Progenitor cell of endocrine pancreas (in vitro differentiated cells): ENCODE measurements at places on chromosomes 1 and 21.

GRCh38 chr1:60149251-60149650 is 75.7 kb upstream of the C1orf87 start:
- no peak for DNase-seq

- peak; percentile 10 for DNase-seq
Measured at GRCh38 chr1:154502066-154502743, at the start of the genes SHE and TDRD10. TSS of gene SHE (minus strand) at chr1:154502412. CDS start at chr1:154502026, 386 bp downstream. TSS of gene TDRD10 (plus strand) at chr1:154502219. CDS start at chr1:154506904, 4,685 bp downstream.

GRCh38 chr1:212727386-212728181 is 27.9 kb upstream of the BATF3 start:
- DNase-seq, result no peak

DNA sequence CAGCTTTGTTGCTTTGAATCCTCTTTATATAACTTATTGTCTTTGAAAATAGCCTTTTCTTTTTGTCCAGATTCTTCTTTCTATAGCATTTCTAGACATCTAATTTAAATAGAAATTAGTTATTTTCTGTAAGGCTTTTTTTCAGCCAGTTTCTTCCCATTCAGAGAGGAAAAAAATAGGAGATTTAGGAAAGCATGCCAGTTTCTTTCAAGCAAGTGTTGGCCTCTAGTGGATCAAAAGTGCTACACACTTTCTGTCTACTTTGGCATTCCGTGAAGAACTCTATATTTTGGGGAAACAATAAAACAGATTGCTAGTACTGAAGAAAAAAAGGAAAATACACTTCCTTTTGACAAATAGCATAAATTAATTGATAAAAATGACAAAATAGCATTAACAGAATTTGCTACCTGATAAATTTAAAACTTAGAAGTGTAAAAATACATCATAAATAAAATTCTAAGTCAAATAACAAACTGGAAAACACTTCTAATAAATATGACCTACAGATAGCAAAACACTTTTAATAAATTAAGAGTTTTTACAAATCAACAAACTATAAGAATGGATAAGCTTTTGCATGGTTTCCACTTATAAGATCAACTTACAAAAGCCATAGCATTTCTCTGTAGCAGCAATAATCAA is 13.1 kb upstream of the EXO1 start:
- no peak for DNase-seq

DNA sequence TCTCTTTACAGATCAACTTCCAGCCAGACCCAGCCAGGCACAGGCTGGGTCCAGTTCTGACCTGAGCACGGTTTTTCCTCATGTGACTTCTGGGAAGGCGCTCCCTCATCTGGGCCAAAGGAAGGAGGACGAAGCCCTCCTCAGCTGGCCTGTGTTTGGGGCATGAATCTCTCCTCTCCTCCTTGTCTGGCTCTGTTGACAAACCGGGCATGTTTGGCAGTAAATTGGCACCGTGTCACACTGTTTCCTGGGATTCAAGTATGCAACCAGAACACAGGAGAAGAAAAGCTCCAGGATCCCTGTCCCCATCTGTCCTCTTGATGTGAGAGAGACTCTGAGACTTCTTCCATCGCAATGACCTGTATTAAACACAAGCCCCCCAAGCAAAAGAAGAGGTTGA is 18.3 kb downstream of the NECAP2 start:
- DNase-seq, result no peak

- no peak for DNase-seq
Measured at GRCh38 chr1:163147019-163147418, 55.7 kb downstream of the RGS5 start.

GRCh38 chr1:178094739-178095645 is 1.1 kb downstream of the RASAL2 start:
- no peak for DNase-seq
